ENCODE measurements at places on chromosomes 5 and 9.

DNA sequence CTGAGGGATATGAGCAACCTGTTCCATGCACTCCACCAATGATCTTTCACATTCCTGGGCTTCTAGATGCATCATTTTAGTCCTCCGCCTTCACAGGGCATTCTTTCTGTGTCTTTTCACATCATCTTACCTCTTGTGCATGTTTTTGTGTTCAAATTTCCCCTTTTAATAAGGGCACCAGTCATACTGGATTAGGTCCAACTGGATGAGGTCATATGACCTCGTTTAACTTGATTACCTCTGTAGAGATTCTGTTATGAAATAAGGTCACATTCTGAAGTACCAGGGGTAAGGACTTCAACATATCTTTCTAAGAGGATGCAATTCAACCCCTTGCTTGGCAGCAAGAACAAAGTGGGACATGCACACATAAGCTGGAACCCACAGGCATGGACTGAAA lies 335.3 kb upstream of the TLE4 start:
- DNase-seq = no peak

GRCh38 chr5:8048920-8049319 lies 180.0 kb downstream of the MTRR start:
- no peak for DNase-seq

DNA sequence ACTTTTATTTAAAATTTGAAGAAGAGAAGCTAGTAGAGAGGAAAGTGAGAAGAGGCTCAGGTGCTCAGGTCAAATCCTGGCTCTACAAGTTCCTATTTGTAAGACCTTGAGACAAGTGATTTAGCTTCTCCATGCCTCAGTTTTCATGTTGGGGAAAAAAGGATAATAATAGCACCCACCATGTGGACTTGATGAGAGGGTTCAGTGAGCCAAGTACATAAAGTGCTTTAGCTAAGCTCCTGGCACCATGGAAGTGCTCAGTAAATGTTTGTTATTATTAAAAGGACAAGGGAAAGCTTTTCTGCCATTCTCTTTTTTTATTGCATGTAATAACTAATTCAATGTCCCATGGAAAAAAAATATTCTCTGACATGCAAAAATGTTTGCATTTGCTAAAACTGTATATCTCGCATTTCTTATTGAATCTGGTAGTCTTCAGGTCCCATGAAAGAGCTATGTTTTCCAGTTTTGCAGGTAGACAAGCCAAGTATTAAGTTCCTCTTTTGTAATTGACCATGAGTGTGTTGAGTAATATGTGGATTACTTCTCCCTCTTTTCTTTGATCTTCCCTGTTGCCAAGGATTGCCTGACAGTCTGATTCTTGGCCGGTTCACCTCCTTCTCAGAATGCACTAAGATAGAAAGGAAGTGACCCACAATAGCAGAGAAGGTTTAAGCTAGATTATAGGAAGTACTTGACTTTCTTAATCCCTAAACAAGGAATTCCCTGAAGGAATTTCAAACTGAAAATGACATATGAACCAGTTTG lies 45.6 kb upstream of the TRIM32 start:
- DNase-seq = no peak

DNA sequence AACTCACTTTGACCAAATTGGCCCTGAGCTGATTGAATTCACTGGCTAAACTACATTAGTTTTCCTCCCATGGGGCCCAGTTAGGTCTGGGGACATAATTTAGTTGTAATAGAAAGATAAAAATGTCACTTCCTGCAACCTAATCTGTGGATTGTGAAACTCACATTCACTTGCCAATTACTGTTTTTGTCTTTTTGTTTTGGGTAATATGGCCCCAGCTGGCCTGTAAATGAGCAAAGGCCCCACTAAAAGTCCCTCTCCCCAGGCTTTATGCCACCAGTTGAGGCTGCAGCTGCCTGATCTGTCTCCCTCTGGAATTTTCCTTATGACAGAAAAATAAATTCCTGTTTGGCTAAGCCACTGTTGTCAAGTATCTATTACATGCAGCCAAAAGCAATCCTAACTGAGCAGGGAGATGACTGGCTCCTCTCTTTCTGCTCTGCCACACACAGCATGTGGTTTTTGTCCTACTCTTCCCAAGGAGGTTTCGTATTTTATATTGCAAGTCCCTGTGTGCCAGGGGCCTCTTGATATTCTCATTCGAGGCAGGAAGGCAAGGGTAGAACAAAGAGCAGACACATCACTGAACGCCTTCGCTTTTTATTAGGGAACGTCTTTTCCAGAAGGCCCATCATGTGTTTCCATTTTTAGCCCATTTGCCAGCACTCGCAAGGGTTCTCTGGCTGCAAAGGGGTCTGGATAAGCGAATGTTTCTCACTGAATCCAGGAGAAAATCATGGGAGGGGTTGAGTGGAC lies 24.1 kb upstream of the SLC25A48 start:
- DNase-seq = no peak

- no peak for DNase-seq
These were observed 639 bp downstream of the EHMT1 start for GRCh38 chr9:137619240-137620047.

DNA sequence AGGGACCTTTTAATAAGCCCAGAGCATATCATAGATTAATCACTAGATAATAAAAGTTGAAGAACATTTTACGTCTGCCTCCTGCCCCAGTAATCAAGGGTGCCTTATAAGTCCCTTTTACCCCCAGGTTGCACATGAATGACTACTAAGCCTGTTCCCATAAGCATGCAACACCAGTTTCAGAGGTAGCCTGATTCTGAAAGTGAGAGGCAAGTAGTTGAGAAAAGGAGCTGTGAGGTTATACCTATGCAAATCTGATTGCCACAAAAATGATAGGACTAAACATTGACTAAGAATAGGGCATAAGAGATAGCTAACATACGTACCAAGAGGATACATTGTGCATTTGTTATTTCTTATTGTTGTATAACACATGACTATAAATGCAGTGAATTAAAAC lies 681.9 kb downstream of the ISL1 start:
- no peak for DNase-seq

DNA sequence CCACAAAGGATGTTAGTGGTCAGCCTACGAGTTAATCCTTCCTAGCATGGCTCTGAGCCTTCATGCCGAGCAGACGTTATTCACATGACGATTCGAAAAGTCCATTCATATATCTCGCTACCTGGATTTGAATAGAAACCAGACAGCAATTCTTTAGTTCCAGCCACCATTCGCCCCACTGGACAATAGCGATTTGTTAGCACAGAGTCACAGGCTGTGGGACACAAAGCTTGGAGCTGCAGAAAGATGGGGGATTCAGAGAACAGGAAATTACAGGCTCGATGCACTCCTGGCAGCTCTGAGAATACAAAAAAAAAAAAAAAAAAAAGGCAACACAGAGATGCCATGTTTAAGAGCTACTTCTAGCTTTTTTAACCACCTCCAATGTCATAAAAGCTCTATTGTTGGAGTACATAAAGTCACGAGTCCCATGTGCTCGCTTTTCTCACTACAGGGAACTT lies 110.7 kb downstream of the NR6A1 start:
- no peak for DNase-seq

- DNase-seq = no peak
These were observed 55.9 kb downstream of the NDUFAF2 start for GRCh38 chr5:61000887-61001286.

DNA sequence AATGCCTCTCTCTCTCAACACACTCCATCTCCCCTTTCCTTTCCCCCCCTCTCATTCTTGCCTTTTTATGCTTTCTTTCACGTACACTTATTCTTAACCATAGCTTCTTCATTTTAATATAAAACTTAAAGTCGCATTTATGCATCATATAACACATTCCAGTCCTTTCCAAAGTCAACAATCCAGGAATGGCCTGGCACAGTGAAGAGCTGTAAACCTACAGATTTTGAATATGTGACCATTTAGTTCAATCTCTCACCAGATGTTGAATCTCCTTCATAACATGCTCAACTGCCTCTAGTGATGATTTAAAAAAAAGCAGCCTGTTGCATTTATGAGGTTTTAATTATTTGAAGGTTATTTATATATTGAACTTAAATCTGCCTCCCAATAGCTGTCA lies 186.2 kb upstream of the GRAMD2B start:
- DNase-seq = no peak

- no peak for DNase-seq
These were observed 99.5 kb upstream of the FBXL17 start for GRCh38 chr5:108481355-108481931.

DNA sequence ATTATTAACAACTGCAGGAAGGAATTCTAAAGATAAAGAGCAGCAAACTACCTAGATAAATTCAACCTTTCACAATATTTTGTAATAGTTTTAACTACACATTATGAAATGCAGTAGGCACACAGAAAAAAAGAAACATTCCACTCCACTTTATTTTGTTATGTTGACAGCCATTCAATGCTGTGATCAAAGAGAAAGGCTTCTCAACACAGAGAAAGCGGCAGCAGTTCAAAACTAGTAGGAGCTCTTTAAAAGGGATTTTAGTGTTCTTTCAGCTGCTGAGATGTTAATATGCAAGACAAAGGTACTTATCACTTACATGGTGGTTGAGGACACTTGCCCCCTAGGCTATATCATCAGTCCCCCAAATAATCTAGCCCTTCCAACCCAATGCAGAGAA lies 11.6 kb downstream of the CEMIP2 start:
- DNase-seq = no peak

- no peak for DNase-seq
These were observed 21.5 kb upstream of the MGAT1 start for GRCh38 chr5:180823940-180824629.

- no peak for DNase-seq
These were observed 122.8 kb downstream of the KIF4B start for GRCh38 chr5:155136216-155136850.

GRCh38 chr9:91371894-91372293 lies 10.2 kb upstream of the AUH start:
- DNase-seq = no peak

- DNase-seq = no peak
These were observed 35.1 kb downstream of the DENND1A start for GRCh38 chr9:123894822-123895221.

DNA sequence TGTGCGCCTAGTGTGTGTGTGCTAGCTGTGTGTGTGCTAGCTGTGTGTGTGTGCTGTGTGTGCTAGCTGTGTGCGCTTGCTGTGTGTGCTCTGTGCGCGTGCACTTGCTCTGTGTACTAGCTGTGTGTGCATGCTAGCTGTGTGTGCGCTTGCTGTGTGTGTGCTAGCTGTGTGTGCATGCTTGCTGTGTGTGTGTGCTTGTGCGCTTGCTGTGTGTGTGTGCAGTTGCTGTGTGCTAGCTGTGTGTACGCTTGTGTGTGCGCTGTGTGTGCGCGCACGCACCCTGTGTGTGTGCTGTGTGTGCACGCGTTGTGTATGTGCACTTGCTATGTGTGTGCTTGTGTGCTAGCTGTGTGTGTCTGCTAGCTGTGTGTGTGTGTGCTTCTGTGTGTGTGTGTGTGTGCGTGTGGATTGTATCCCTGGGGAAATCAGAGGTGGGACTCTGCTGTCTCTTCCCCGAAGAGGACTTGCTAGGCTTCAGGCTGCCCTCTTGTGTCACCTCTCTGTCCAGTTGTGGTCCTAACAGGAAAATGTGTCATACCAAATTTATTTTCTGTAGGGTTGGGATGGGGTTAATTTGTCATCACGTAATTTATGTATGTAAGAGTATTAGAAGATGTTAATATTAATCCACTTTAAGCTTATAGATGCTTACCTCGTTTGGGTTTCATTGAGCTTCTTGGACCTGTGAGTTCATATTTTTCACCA lies 38.9 kb downstream of the TPPP start:
- DNase-seq = no peak

- DNase-seq = no peak
These were observed 103.0 kb downstream of the PBX3 start for GRCh38 chr9:125850106-125850632.

DNA sequence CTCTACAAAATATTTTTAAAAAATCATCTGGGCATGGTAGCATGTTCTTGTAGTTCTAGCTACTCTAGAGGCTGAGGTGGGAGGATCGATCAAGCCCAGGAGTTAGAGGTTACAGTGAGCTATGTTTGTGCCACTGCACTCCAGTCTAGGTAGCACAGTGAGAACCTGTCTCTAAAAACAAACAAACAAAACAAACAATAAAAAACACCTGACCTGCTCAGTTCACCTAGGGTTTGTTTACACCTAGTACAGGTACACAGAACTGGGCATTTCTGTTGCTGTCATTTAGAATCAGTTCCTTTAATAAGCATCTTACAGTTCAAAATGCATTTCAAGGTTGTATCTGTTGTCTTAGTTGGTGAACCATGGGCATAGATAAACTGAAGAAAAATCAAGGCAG lies 95.3 kb downstream of the MEGF10 start:
- DNase-seq = no peak

- DNase-seq = peak; percentile 30
These were observed 55.3 kb downstream of the SPEF2 start for GRCh38 chr5:35672995-35673394.

DNA sequence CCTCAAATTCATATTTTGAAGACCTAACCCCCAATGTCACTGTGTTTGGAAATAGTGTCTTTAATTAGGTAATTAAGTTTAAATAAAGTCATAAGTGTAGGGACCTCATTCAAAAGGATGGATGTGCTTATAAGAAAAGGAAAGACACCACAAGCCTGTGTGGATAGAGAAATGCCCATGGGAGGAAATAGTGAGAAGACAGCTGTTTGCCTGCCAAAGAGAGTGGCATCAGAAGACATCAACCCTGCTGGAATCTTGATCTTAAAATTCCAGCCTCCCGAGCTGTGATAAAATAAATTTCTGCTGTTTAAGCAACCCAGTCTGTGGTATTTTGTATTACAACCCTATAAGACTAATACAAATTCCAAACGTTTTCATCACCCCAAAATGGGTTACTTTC lies 1867.9 kb upstream of the NUDT12 start:
- no peak for DNase-seq

DNA sequence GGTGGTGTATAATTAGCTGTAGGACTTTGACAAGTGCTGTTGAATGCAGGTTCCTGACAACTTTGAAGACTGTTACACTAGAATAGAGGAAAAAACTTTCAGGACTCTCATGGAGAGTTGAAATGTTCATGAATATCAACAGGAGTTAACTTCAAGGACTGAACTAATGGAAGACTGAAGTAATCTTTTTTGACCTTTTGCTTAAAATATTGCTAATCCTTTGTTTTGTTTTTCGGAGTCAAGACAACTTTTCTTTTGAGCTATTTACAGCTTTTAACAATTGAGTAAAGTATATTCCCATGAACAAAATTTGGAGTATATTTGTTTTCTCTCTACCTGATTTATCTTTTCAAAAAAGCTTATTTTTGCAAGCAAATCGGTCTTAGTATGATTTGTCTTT lies 34.1 kb upstream of the MTMR12 start:
- no peak for DNase-seq

DNA sequence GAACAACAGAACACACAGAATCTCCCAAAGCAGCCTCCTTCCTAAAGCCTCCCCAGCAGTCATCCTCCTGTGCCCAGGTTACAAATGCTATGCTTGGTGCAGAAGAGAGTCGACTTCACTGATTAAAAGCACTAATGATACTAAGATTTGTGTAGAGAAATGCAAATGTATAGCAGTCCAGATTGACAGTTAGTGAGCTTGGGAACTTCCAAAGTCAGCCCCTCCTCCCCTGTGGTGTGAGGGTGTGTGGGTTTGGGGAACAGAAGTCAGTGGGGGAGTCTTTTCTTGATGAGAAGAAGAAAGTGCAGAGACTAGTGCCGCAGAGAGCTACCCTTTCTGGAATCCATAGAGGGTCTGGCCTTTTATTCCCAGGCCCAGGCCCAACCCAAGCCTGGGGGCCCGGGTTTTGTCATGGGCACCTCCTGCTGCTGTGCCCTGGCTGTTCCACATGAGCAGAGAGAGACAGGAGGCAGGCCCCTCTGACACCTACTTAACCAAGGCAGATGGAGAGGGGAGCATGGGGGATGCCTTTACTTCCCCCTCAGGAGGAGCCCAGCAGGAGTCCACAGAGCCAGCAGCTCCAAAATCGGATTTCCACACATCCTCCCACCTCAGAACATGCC lies 173.3 kb downstream of the DENND1A start:
- no peak for DNase-seq

- DNase-seq = no peak
These were observed 12.7 kb upstream of the SLC25A48 start for GRCh38 chr5:135821802-135822201.

Data from CD4-positive, alpha-beta T cell treated with Interleukin-6 at 100 ng/mL for 8 hours (primary cell).